ENCODE measurements at places on chromosomes 13 and 19.

DNA sequence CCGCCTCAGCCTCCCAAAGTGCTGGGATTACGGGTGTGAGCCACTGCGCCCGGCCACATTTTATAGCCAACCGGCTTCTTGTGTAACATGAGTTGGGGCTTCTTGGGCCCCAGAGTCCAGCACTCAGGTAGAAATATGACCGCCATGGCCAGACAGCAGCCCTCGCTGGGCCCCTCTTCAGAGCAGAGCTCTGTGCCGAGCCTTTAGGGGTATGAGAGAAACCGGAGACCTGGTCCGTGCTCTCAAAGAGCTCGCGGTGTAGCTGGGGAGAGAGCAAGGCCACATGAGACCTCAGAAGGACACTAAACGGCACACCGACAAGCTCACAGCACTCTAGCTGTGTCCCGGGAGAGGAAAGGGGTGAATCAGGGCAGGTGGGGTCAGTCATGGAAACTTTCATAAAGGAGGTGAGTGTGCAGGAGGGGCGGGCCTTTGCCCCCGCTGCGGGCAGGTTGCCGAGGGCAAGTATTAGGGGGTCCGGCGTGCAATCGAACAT, 15.8 kb downstream of the ACTN4 start:
- DNase-seq: no peak

DNA sequence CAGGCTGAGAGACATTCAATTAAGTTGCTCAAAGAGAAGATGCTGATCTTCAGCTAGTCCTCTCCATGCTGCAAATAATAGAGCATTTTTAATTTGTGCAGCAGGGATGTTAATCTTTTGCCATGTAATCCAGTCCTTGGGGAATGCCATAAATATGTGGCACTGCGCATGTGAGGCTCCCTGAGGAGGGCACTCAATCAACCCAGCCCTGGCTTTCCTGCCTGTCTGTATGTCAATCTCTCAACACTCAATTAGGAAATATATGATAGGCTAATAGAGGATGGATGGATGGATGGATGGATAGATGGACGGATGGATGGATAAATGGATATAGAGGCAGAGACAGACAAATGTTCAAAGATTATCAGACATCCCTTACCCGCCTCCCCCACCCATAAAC, 31.6 kb upstream of the POP4 start:
- no peak for DNase-seq

DNA sequence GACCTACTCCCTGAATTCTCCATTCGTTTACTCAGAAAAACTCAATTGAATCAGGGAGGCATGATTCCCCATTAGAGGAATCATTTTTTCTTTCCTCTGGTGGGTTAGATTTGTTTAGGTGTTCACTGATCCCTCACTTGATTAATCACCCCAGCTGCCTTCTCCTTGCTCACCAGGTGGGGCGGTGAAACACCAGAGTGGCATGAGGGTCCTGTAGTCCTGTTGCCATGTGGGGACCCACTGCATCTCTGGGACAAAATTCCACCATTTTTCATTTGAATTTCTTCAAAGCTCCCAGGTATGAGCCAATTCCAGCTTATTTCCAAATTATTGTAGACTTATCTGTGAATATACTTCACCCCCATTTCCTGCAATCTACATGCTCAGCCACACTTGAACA, 462.7 kb upstream of the ZNF507 start:
- no peak for DNase-seq

DNA sequence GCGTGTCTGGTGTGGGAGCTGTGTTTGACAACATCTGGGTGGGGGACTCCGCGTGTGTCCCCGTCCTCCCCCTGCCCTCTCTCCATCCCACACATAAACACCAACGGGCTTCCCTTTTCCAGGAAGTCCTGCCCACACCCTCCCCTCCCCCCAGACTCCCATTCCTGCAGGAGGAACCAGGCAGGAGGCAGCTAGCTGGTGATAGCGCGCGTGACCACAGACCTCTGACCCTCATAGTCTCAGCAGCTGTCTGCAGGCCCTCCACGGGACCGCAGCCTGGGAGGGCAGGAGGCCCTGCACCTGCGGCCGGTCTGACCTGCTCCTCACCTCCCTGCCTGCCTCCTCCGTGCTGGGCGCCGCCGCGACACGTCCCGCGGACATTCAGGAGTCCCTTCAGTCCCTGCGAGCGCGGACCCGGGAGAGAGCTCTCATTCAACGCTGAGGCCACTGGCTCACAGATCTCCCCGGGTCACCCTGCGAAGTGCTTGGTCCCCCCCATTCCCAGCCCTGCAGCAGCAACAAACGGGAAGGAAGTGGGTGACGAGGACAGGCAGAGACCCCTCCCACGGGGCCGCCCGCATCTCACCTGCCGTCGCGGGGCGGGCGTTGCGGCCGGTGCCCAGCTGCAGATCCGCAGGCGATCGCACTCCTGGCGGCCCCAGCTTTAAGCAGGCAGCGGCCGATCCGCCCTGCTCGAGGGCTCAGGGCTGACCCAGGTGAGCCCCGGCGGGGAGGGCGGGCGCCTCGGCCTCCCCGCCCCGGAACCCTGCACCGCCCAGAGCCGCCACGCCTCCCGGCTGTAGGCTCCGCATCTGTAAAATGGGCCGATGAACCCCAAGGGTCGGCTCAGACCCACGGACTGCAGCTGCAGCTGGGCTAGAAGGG, 1.1 kb upstream of the ACP5 start:
- DNase-seq: peak; percentile 66

DNA sequence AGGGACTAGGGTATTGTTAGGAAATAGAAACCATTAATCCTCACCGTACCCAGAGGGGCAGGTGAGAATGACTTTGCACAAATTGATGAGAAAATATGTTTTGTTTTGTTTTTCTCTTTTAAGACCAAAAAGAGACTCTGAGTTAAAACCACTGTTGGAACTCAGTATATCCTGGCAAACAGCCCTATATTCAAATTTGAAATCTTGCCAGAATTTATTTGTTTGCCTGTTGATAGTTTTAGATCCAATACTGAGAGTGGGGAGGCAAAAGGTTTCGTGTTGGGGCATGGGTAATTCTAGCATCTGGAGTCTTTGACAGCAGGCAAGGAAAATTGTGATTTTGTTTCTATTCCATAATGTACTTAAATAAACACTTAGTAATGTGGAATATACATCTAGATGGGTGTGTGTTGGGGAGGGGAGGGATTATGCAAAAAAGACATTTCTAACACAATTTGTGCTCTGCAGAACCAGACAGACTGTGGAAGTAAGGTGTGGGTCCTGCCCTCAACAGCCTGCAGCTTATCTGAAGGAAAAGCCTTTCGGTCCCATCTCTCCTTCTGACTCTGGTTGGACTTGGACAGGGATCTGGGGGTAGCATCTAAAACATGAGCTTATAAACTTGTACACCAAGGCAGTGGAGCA, 190.7 kb downstream of the OXGR1 start:
- no peak for DNase-seq

- DNase-seq: no peak
Measured at GRCh38 chr13:37811441-37811840, 58.1 kb downstream of the TRPC4 start.

DNA sequence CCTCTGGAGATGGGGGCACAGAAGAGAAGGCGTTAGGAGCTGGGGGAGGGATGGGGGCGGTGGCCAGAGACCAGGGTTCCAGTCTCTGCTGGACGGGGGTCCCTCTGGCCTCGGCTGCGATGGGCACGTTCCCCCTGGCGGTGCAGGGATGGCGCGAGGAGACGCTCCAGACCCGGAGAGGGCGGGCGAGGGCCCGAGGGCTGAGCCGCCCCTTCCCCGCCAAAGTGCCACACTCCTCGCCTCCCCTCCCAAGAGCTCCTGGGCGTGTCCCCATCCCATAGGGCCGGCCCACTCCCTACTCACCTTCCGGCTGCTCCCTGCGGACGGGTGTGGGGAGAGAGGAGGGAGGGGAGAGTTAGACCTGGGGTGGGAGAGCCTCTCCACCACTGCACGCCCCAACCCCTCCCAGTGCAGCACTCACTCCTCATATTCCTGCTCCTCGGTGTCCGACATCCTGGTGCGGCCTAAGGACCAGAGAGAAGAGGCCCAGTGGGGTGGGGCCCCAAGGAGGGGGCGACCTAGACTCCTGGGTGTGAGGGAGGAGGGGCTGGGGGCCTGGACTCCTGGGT, 2.2 kb downstream of the TNNT1 start:
- no peak for DNase-seq

- no peak for DNase-seq
Measured at GRCh38 chr13:113875837-113876281, 12.0 kb upstream of the GAS6 start.

- no peak for DNase-seq
Measured at GRCh38 chr19:35851213-35852028, 883 bp downstream of the NPHS1 start.

DNA sequence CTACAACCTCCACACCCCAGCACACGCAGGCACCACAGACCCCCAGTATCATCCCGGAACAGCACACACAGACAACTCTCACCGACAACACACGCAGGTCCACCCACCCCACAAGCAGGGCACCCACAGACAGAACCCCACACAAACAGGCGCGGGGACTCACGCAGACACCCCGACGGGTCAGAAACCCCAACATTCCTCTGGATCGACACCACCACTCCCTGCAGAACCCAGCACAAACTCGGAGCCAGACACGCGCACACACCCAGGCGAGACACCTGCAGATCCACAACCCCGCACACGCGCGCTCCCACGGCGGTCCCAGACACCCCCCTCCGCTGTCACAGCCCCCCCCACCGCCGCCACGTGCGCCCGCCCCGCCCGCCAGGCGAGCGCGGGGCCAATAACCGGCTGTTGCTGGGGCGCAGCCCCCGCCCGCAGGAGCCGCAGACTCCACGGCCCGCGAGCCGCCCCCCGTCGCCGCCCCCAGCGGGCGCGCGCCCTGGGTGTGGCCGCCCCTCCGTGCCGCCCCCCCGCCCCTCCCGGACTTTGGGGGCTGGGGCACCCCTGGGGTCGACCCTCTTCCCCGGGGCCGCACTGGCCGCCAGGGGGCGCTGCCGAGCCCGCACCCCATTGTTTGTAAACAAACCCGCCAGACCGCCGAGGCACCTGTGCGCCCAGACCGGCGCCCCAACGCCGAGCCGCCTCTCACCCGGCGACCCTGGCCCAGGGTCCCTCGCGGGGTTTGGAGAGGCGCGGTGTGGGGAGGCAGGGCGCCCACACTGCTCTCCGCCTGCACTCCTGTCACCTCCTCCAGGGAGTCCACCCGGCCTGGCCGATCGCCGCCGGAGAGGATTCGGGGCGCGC, 712 bp downstream of the BBC3 start:
- peak; percentile 38 for DNase-seq

GRCh38 chr19:4745986-4746385, 22.3 kb upstream of the DPP9 start:
- DNase-seq: no peak

DNA sequence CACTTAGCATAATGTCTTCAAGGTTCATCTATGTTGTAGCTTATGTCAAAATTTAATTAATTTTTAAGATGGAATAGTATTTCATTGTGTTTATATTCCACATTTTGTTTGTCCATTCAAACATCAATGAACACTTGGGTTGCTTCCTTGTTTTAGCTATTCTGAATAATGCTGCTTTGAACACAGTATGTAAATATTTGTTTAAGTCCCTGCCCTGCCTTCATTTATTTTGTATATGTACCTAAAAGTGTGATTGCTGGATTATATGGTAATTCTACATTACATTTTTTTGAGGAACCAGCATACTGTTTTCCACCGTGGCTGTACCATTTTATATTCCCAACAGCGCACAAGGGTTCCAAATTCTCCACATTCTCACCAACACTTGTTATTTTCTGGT, 17.6 kb upstream of the SUCLA2 start:
- DNase-seq: no peak

DNA sequence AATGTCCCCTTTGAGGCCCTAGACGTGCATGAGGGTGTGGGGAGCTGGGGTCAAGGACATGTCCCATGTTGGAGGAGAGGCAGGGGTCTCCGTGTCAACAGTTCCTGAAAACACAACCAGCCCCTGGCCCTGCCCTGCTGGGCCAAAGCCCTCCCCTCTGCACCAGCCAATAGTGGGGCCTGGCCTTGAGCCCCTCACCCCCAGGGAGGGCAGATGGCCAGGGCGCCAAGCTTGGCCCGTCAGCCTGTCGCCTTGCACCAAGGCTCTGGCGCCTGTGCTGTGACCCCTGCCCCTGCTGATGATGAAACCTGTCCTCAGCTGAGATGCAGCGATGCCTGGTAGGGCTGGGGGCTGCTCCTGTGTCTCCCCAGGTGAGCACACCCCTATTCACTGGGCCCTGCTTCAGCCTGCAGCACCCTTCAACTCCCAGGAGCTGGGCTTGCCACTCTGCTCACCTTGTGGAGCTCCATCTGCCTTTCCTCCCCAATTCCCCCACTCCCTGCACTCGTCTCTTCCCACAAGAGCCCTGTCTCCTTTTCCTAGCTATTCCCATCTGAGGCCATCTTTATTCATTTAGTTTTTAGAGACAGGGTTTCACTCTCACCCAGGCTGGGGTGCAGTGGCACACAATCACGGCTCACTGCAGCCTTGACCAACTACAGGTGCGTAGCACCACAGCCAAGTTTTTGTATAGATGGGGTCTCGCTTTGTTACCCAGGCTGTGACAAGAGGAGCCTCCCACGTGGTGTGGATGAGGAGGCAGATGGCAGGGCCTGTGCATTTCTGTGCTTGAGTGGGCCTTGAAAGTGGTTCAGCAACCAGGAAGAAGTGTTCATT, 2.1 kb upstream of the HAMP start:
- no peak for DNase-seq

- DNase-seq: peak; percentile 97
Measured at GRCh38 chr13:77386880-77387606, 60.1 kb upstream of the MYCBP2 start.

GRCh38 chr13:59197397-59197796, 966.3 kb downstream of the DIAPH3 start:
- no peak for DNase-seq

DNA sequence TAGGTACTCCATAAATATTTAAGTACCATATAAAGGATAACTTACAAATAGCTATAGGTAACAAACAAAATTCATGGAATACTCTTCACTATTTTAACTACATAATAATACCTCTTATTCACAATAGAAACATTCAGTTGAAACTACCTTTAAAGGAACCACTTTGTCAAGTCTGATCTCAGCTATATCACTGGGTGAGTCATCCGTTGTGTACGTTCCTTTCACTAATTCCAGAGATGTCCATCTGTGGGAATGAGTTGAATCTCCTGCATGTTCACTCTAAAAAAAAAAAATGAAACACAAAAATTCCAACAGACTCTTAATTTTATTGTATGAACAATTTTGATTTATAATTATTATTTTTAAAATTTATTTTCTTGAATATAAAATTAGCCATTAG, 149.4 kb upstream of the FBXL3 start:
- no peak for DNase-seq

- peak; percentile 76 for DNase-seq
Measured at GRCh38 chr19:51572410-51572809, 1.3 kb downstream of the ZNF175 start.

- peak; percentile 73 for DNase-seq
Measured at GRCh38 chr13:101655435-101655834, 203.0 kb downstream of the ITGBL1 start.

- DNase-seq: no peak
Measured at GRCh38 chr13:84654654-84655275, 772.5 kb upstream of the SLITRK1 start.

DNA sequence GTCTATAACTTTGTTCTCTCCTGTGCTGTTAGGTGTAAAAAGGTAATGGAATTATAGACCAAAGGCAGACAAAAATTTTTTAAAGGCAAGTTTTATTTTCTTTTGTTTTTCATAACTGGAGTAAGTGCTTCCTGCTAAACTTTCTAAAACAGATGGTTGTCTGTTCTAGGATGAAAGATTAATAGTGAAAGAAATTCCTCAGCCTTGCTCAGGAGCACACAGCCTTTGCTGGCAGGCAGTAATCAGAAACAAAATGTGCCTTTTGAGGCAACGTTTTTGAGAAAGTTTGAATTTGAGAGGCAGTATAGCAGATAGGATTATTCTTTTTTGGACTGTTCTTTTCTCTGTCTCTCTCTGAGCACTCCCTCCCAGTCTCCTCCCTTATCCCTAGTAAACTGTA, 2749.5 kb downstream of the PCDH9 start:
- no peak for DNase-seq
